ENCODE measurements at places on chromosomes 11 and 22.

- DNase-seq, result no peak
Measured at GRCh38 chr11:8707541-8708191, 25.1 kb downstream of the RPL27A start.

- DNase-seq, result no peak
Measured at GRCh38 chr22:27435844-27436576, 365.5 kb downstream of the MN1 start.

GRCh38 chr11:58580311-58580710 lies 1.4 kb downstream of the ZFP91 start:
- DNase-seq, result no peak

DNA sequence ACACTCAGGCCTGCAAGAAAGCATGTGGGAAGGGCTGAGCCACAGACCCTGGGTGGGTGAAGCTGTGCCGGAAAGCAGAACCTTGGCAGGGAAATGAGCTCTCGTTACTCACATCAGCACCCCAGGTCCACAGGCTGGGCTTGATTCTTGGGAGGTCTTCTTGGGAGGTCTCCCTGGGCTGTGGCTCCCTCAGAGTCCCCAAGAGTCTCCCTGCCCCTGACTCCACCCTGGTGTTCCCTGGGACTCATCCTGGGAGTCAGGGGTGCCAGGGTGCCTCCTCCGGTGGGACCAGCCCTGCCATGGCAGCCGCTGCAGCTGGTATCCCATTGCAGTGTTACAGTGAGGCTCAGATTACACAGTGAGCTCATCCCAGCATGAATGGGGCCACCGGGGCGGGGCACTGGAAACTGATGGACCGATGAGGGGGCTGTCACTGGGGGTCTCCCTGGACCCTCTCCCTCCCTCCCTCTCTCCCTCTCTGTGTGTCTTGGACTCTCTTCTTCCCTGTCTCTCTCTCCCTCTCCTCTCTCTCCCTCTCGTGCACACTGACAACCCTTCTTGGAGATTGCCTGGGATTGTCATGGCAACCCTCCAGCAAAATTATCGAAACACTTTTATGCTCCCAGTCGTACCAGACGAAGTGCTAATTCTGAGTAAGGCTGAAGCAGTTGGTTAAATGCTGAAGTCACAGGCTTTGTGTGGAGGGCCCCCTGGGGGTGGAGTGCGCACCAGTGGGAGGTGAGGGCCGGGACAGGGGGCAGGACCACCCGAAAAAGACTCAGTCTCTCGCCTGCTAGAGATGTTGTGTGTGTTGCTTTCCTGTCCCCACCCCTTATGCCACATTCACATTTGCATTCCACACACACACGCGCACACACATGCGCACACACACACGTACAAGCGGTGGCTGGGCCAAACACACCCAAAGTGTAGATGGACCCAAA lies 8.6 kb upstream of the C11orf96 start:
- no peak for DNase-seq

- no peak for DNase-seq
Measured at GRCh38 chr11:45089251-45089650, 57.2 kb upstream of the PRDM11 start.

- no peak for DNase-seq
Measured at GRCh38 chr22:24037851-24038765, 27.0 kb downstream of the CABIN1 start.

GRCh38 chr11:84383576-84383975 lies 1097.4 kb upstream of the CCDC90B start:
- no peak for DNase-seq

GRCh38 chr11:47178737-47179654 lies 2.3 kb upstream of the ARFGAP2 start:
- DNase-seq, result no peak

- DNase-seq, result no peak
Measured at GRCh38 chr11:64132191-64132771, 33.6 kb downstream of the MACROD1 start.

- no peak for DNase-seq
Measured at GRCh38 chr22:36373258-36373579, 14.5 kb downstream of the MYH9 start.

DNA sequence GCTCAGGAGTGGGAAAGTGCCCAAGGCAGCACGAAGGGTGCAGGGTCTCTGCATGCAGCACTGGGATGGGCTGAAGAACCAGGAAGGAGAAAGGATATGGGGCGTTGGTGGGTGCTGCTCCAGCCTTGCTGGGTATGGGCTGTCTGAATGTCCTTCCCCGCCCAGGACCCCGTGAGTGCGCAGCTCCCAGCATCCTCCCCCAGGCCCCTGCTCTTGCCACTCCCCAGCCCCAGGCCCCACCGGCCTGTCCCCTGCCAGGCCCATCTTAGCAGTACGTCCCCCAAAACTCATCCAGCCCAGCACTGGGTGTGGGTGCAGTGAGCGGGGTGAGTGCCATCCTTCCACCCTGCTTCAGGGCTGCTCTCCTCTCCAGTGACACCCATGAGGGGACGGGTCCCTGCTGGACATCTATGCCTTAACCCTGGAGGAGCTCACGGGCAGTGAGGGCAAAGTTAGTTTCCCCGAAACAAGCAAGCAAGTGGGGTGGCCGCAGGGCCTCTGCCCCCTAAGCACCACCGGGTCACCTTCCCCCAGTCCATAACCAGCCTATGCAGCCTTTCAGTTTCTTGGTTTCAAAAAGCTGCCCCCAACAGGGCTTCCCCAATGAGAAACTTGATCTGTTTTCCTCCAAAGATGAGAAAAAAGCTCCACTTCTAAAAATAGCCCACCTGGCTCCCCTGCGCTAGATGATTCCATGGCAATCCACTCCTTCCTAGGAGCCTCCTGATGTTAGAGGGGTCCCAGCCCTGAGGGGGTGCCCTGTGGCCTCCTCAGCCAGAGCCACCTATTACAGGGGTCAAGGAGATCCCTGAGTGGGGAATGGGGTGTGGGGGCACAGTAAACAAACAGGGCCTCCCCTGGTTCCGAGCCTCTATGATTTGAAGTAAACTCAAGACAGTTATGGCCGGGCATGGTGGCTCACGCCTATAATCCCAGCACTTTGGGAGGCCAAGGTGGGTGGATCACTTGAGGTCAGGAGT lies 103.8 kb downstream of the MORC2 start:
- no peak for DNase-seq

DNA sequence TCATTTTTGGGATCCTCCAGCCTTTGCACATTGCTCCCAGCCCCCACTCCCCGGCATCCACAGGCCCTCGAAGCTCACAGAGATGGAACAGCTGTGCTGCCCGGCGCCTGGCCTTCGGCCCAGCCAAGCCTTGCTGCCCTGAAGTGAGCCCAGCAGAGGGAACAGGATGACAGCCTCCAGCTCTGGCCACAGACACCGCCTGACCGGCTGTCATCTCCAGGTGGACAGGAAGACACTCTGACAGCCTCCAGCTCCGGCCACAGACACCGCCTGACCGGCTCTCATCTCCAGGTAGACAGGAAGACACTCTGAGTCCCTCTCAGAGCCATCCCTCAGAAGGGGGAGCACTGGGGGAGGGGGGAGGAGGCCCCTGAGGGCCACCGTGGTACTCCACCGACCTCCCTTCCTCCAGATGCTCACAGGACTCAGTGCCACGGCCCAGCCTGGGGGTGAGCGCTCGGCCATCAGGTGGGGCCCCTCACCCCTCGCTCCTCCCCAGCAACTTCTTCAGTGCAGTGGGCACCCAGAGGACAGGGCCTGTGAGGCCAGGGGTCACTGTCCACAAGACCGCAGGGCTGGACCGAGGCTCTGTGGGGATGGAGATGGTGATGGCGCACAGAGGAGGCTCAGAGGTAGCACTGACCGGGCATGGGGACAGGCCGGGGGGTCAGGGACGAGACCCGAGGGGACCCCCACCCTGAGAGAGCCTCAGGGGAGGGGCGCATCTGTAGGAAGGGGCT lies 58.6 kb downstream of the BRD1 start:
- no peak for DNase-seq

GRCh38 chr11:74171630-74171968 lies 510 bp downstream of the PPME1 start:
- DNase-seq, result no peak

DNA sequence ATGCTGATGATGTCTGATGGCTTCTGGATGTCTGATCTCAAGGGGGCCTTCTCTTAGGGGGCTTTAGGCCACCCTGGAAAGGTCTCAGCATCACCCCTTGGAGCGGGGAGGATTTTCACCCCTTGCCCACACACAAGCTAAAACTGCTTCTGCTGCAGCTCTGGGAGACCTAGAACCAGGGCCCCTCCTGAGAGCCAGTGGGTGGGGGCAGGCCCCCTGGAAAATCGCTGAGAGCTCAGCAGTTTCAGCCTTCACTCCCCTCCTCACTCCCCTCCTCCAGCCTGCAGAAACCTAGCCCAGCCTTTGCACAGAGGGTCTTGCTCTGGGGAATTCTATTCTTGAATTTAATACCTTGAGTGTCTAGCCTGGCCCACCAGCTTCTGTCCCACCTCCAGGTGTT lies 17.2 kb downstream of the CD6 start:
- DNase-seq, result no peak

DNA sequence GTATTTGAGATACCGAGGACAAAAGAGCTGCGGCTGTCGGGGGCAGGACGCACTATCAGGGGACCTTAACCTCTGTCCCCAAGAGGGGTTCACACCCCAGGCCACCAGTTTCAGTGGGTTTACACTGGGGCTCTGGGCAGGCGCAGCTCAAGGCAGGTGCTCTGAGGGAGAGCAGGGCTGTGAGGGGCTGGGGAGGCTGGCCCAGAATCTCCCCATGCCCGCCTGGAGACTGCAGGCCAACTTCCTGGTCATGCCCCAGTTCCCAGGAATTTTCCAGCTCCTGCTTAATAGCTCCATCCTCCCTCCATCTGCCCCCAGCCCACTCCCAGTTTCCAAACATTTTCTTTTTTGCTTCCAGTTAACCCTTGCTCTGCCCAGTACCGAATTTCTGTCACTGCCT lies 7.6 kb upstream of the PGA3 start:
- no peak for DNase-seq

- DNase-seq, result no peak
Measured at GRCh38 chr22:49527611-49528419, 299.9 kb downstream of the BRD1 start.

DNA sequence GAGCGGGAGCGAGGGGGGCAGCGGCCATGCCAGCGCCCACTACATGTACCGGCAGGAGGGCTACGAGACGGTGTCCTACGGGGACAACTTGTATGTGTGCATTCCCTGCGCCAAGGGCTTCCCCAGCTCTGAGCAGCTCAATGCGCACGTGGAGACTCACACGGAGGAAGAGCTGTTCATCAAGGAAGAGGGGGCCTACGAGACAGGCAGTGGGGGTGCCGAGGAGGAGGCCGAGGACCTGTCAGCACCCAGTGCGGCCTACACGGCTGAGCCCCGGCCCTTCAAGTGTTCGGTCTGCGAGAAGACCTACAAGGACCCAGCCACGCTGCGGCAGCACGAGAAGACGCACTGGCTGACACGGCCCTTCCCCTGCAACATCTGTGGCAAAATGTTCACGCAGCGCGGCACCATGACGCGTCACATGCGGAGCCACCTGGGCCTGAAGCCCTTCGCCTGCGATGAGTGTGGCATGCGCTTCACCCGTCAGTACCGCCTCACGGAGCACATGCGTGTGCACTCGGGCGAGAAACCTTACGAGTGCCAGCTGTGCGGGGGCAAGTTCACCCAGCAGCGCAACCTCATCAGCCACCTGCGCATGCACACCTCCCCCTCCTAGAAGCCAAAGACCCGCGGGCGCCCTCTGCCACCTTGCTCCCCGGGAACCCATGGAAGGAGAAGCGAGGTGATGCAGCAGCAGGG lies 20.9 kb upstream of the TMEM191C start:
- no peak for DNase-seq

DNA sequence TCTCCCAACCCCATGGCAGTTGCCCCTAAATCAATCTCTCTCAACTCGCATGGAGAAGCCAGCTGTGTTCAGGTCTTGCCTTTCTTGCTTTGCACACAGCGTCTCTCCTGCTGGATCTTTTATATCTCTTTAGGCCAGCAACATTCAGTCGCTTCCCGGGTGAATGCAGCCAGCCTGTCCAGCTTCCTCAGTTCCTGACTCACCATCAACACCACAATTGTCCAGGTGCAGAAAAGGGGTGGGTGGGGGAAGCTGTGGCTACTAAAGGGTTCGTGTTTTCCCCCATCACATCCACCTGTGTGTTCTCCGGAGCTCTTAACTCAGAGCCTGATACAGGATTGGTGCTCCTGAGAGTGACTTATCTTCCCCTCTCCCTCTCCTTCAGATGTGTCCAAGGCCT lies 116.5 kb downstream of the HIPK3 start:
- DNase-seq, result no peak

- no peak for DNase-seq
Measured at GRCh38 chr11:19679952-19680828, 32.4 kb upstream of the NAV2 start.

GRCh38 chr11:86440305-86440716 lies 65.6 kb downstream of the CCDC81 start:
- no peak for DNase-seq

DNA sequence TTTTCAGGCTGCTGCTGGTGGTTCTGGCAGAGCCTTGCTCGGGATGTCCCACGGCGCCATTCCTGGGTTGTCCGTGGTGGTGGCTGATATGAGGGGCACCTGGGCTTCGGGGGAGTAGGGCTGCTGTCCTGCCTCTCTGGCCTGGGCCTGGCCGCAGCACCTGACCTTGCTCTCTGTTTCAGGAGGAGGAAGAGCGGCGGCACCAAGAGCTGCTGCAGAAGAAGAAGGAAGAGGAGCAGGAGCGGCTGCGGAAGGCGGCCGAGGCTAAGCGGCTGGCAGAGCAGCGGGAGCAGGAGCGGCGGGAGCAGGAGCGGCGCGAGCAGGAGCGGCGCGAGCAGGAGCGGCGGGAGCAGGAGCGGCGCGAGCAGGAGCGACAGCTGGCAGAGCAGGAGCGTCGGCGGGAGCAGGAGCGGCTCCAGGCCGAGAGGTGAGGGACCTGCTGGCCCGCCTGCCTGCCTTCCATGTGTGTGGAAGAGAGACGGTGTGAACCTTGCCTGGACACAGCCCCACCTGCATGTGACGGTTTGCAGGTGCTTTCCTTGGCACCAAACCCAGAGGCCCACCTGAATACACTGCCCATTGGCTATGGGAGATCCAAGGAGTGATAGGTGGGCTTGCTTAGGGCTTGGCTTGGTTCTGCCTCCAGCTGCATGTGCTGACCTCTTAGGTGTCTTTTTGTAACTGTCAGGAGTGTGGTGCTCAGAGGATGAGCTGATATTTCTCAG lies 22.8 kb downstream of the INCENP start:
- DNase-seq, result no peak

GRCh38 chr22:34781681-34782080 lies 284.3 kb upstream of the ISX start:
- DNase-seq, result no peak

DNA sequence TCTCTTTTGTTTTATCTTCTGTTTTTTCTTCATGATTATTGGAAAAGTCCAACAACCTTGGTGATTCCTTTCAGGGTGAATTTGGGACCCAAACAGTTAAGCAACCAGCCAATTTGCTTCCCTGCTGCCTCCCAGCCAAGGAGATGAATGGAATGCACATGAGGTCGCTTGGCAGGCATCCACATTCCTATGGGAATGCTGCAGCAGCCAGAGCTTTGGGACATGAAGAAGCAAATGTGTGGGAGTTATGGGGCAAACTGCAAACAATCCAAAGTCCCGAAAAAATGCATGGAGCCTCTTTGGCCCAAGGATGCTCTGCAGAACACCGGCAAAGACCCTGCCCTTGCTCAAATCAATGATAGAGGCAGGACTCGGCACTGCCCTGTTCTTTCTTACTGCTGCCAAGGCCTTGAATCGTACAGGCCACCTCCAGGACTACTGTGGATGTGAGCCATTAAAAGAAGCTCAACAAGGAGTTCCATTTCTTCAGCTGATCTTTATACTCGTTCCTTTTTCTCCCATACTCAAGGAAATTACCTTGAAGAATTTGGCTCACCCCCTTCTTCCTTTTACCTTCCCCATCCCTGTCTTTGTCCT lies 117.3 kb upstream of the TEAD1 start:
- DNase-seq, result no peak

All from stimulated activated CD8-positive, alpha-beta memory T cell treated with anti-CD3 and anti-CD28 coated beads, Interleukin-7, amount 100 ng/mL, for 24 hours (primary cell).